ENCODE measurements at places on chromosomes 11 and 22. TPM values are rescaled to one million over a fixed set of nuclear protein-coding genes. Genes with fewer than 3 reads are reported as not detected.

The LRP4 gene
- not detected for polyA plus RNA-seq

The OR52E8 gene
- polyA plus RNA-seq: not detected

The NDUFC2 gene
- polyA plus RNA-seq: 322 TPM

The PAX6 gene
- 72.6 TPM for polyA plus RNA-seq

The LIF gene
- not detected for polyA plus RNA-seq
